H4 (cell line): ENCODE measurements at places on chromosomes 4 and X. TPM values are rescaled to one million over a fixed set of nuclear protein-coding genes. Genes with fewer than 3 reads are reported as not detected.
A peak's percentile ranks its signal among the peaks of the same experiment; 100 is the strongest.

DNA sequence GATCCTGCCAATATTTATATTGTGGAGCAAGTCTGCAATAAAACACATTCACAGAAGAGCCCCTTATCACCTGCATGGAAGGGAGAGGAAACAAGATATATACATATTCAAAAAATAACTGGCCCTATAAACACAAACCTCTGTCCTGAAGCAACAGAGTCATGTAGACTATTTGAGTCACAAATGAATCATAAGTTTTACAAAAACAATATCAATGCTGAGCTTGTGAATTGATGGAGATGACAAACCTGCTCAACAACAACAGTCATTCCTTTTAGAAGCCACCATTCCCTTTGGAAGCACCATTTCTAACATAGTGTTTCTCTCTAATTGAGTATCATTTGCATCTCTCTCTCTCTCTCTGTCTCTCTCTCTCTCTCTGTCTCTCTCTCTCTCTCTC, 313.9 kb downstream of the MID1IP1 start:
- no peak for DNase-seq

DNA sequence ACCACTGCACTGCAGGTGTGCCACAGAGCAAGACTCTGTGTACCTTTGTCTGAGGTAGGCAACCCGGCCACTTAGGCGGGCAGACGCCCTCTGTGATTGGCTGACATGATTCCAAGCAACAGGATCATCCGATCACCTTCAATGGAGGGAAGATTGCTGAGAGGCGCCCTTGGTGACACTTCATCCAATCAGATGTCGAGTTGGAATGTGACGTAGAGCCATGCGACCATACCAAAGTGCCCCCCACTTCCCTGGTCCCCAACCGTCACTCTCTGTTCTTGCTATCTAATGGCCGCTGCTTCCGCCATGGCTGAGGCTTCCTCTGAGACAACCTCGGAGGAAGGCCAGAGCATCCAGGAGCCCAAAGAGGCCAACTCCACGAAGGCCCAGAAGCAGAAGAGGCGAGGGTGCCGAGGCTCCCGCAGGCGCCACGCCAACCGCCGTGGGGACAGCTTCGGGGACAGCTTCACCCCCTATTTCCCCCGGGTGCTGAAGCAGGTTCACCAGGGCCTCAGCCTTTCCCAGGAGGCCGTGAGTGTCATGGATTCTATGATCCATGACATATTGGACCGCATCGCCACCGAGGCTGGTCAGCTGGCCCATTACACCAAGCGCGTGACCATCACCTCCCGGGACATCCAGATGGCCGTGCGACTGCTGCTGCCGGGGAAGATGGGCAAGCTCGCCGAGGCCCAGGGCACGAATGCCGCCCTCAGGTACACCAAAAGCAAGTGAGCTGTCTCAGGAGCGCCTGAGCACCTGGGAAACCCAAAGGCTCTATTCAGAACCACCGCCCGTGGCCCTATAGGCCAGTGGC, at the start of gene H2BW2:
Gene H2BW2 (plus strand): TSS at position 268 of the 817 bp plus-strand sequence. CDS start 39 bp downstream, at position 307.
- no peak for DNase-seq

- no peak for DNase-seq
Measured at GRCh38 chrX:9482837-9483236, 18.0 kb downstream of the TBL1X start.

Gene TENM3
- total RNA-seq, result 108 and 110 TPM in 2 replicates

DNA sequence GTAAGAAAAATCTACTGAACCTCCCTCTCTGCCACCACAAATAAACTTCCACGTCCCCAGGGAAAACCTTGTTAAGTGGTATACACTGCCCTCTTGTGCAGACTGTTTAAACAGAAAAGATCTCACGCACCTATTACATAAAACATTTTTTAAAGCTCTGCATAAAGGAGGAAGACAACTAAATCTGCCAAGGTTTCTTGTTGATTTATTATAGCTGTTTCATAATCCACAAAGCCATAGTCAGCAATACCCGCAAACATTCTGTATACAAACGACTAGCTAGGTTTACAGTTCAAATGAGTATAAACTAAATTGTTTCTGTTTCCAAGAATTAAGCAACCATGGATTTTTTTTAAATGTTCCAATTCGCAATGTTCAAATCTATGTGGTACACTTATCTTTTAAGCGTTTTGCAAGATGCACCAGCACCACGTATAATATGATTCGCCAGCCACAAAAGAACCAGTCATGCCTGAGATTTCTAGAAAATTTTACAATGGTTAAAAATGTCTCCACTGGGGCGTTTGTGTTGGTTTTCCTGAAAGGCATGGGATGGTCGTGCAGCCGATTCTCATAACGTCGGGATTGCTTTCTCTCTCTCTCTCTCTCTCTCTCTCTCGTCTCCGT, 164.6 kb downstream of the PRKX start:
- peak; percentile 74 for DNase-seq

DNA sequence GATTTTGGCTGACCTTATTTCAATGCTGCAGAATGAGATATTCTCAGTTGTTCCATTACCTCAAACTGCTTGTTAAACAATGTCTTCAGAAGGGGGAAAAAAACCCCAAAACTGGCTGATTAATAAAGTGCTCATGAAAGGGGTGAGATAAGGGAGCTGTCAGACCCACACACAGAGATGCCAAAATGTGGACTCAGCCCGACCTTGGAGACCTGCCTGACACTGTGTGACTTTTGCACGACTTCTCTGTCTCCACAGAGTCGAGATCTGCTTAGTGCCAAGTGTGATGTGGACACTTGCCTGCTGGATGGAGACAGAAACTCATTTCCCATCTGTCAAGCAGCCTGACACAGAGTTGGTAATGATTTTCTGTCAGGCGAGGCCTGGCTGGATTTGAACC, 31.5 kb downstream of the REELD1 start:
- no peak for DNase-seq

Gene SHROOM2
- 2.5 and 3.6 TPM in 2 replicates for total RNA-seq

GRCh38 chr4:38266616-38267015, 306.4 kb downstream of the PTTG2 start:
- DNase-seq, result peak; percentile 64

DNA sequence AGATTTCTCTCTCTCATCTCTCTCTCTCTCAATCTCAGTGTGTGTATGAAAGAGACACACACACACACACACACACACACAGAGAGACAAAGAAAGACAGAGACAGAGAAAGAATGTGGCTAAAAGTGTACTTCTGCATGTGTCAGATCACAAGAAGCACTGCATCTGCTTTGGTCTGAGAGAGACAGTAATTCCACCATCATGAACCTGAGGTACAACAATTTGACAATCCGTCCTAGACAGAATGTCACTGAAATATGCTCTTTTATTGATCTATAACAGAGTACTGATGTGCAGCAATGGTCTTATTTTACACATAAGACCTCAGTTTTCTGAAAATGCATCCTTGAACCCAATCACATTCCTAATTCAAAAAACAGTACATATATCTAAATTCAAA, 576.2 kb upstream of the SMIM31 start:
- no peak for DNase-seq

DNA sequence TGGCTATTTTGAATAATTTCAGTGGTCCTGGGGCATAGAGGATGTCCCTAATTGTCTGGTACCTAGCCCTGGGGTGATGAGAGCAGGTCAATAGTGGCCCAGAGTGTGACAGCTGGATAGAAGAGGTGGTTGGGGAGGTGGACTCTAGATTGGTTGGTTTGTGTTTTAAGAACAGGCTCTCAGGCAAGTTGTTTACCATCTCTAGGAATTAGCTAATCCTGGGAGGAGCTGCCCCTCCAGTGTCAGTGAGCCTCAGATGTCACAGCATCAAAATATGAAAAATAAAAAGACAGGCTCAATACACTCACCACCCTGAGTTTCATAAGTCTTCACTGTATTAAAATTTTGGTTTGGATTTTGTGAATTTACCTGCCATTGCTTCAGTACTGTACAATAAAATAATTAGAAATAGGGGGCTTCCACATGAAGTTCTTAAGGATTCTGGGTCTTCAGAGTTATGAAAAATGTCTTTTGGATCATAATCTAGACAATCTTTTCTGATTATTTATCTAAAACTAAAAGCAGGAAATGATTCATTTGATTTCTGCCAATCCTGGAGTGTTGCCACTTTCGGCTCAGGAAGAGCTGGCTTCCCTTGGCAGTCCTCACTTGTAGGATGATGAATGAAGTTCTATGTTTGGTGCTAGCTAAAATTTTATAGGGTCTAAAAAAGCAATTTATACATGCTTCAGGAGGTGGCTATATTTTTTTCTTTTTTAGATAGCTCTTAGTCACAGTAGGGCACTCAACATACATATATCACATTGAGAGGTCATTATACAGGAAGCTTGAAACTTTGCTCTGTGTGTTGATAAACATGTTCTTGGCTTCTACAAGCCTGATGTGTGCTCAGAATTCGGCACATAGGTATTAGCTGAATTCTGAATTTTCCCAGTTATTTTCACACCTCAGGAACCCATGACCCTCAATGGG, 395.1 kb downstream of the RAB28 start:
- DNase-seq, result no peak

Gene CLNK
- not detected in 2 replicates for total RNA-seq

Gene AMBN
- 0.19 TPM in 1 of 2 replicates, not detected in the other for total RNA-seq

Gene TMEM47
- total RNA-seq, result 28.3 and 37.8 TPM in 2 replicates
